Activated T-cell treated with anti-CD3 and anti-CD28 coated beads, Interleukin-2, amount 50 U/mL, for 72 hours (primary cell): ENCODE measurements at places on chromosomes 6 and 20. TPM values are rescaled to one million over a fixed set of nuclear protein-coding genes. Genes with fewer than 3 reads are reported as not detected.
A peak's percentile ranks its signal among the peaks of the same experiment; 100 is the strongest.

TRIM40 gene
- total RNA-seq: not detected

SYCP2 gene
- 5.0 TPM for total RNA-seq

CAPN11 gene
- total RNA-seq: not detected

TPX2 gene
- total RNA-seq: 132 TPM

RSPO3 gene
- total RNA-seq: not detected

GPX5 gene
- total RNA-seq: not detected

MYCT1 gene
- not detected for total RNA-seq

OR12D3 gene
- total RNA-seq: not detected

MROH8 gene
- total RNA-seq: 5.2 TPM

SNAP91 gene
- not detected for total RNA-seq

LHFPL5 gene
- total RNA-seq: not detected

KAT14 gene
- 16.2 TPM for total RNA-seq

- peak; percentile 91 for DNase-seq
These were observed 1.2 kb downstream of the EZR start for GRCh38 chr6:158817728-158818580.

DNA sequence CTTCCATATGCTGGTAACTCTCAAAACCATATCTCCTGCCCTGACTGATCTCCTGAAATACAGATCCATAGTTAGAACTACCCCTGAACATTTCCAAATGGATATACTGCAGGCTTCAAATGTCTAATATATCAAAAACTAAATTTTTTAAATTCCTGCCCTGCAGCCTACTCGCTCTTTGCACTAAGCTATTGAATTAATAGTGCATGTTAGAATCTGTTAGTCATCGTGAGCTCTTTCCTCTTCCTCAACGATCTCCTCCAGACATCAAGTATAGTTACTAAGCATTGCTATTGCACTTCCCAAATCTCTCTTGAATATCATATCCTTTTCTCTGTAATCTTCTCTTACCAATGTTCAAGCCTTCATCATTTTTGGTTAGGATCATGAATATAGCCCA lies 26.0 kb upstream of the RSPO3 start:
- DNase-seq: no peak

GRCh38 chr6:43795421-43795820 lies 25.4 kb downstream of the VEGFA start:
- DNase-seq: no peak

- DNase-seq: no peak
These were observed at the start of gene PTCHD4 for GRCh38 chr6:48111143-48111506. Gene PTCHD4 (minus strand): TSS chr6:48111197. CDS start chr6:48068957, 42,240 bp downstream.

GRCh38 chr6:170260686-170261085 lies 30.2 kb downstream of the DLL1 start:
- no peak for DNase-seq

DNA sequence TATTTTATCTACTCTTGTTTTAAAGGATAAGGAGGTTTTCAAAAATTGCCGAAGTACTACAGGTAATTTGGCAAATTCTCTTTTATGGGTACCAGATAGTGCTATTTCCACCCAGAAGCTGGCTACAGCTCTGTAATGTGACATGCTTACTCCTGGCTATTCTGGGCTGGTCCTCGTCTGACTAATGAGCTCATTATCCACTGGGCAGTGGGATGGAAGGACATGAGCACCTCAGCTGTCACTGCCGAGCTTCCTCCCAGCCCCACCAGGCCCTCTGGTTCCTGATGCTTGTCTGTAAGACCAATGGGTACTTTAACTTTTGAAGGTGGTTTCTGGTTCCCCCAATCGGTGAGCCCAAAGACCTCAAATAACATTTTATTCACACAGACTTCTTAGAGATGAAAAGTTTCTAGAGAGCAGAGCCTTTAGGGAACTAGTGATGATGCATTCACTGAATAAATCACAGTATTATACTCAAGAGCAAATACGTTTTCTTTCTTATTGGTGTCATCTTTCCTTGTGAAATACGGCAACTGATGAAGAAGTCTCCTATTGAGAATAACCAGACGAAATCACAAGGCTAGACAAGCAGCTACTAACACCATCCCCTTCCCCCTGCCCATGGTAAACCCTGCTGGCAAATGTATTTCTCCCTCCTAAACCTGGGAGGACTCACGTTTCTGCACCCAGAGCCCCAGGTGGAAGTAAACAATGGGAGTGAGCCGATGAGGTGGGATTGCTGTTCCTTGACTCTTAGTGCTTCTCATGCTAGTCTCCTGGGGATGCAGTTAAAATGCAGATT lies 80.8 kb downstream of the SLC22A3 start:
- DNase-seq: no peak

- no peak for DNase-seq
These were observed 2.8 kb upstream of the MYO6 start for GRCh38 chr6:75746221-75746620.

DNA sequence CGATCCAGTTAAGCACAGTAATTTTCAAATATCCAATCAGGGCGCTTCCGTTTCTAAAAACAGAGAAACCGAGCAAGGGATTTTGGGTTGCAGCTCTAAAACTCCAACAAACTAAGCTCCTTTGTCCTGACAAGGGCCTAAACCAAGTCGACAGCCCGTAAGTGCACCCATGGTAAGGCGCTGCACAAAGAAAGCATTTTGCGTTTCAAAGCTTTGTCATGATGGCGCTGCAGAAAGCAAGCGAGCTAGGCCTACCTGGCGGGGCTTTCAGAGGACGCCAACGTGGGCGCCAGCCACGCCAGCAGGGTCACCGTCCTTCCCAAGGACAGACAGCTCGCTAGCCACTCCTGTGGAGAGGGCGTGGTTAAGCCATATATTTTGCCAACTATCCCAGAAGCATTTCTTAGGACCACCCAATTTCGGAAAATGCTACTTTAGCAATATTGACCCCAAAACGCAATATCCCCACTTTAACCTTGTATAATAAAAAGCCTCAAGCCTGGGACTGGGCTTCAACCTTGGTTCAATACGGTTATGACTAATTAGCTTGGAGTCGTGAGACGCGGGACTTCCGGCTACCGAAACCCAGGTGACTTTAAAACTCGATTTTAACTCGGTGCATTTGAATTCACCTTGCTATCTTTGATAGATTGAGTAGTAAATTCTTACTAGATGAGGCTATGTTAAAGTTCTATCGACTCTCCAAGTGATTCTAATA lies 53.8 kb downstream of the TRIM38 start:
- no peak for DNase-seq
